CD4-positive, alpha-beta T cell treated with Interleukin-15 for 4 hours (primary cell): ENCODE measurements at places on chromosomes 6 and 20.

GRCh38 chr20:38073307-38074071 is 39.9 kb downstream of the RPRD1B start:
- peak; percentile 44 for DNase-seq

DNA sequence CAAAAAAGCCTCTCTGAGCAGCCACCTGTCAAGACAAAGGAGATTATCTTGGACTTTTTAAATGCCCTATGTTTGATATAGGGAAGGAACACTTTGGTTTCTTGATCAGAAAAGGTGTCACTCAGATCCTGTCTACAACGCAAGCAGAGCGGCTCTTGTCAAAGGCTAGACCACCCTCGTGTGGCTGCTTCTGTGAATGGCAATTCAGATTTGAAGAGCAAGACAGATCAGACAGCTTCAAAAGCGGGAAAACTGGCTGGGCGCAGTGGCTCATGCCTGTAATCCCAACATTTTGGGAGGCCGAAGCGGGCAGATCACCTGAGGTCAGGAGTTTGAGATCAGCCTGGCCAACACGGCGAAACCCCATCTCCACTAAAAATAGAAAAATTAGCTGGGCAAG is 10.1 kb upstream of the NXT1 start:
- peak; percentile 12 for DNase-seq

- no peak for DNase-seq
These were observed 203.5 kb upstream of the ECI2 start for GRCh38 chr6:4338884-4339283.

- peak; percentile 25 for DNase-seq
These were observed 659 bp downstream of the CEP85L start for GRCh38 chr6:118650582-118651281.

GRCh38 chr6:15205321-15205720 is 40.5 kb upstream of the JARID2 start:
- no peak for DNase-seq
